ENCODE measurements at places on chromosomes 2 and 18.

DNA sequence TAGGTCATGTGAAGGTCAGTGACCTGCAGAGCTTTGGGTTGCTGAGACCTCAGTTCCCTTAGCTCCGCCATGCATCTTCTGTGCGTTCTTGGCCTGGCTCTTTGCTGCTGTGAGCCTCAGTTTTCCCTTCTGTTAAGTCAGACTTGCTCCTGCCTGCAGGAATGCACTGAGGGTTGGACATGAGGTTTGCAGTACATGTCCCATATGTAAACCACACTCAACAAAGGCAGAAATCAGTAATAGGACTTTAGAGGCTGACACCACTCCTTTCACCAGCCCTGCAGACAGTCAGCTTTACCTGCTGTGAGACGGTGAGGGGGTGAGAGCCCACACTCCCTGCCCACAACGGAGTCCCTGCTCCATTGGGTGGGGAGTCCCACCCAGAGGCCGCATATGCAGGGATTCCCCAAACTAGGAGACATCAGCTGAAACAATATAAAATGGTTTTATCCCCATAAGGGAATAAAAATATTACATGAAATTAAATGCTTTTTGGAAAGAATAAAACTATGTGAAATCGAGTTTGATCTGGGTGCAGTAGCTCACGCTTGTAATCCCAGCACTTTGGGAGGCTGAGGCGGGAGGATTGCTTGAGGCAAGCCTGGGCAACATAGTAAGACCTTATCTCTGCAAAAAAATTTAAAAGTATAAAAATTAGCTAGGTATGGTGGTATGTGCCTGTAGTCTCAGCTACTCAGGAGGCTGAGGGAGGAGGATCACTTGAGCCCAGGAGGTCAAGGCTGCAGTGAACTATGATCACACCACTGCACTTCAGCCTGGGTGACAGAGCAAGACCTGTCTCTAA is 55.1 kb downstream of the MYO7B start:
- no peak for DNase-seq

DNA sequence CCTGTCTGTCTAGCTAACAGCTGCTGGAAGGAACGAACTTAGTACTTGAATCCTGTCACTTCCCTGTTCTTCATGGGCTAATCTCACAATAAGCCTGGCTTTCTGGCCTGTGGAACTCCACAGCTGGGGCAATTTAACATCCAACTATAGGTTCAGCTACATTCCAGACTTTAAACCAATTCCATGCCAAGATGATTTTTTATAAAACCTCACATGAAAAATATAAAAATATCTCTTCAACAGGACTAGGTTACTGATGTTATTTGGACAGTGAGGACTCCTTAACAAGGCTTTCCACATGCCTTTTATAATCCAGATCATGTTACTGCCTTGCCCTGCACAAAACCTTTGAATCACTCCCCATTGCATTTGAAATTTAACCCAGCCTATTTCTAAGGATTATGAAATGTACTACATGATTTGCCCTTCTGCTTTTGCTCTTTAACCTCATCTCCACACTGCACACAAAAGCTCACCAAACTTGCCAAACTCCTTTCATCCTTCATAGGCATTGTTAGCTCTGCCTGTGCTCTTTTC is 863.2 kb upstream of the CHAC2 start:
- no peak for DNase-seq

DNA sequence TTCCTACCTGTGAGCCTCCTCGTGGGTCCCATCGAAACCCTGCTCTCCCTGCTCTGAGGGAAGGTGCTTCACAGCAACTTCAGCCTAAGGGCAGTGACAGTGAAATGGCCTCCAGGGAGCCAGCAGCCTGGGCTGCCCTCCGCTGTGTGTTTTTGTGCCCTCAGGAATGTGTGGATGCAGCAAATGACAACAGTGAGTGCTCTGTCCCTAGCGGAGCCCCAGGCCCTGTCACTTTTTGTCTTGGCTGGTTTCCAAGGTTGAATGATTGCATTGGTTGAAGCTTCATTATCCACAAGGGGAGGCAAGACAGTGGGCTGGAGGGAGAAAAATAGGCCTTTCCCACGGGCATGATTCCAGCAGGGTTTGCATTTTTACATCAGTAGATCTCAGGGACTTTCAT is 42.9 kb downstream of the STON1 start:
- no peak for DNase-seq

GRCh38 chr2:133532919-133533318 is 35.3 kb downstream of the NCKAP5 start:
- DNase-seq = no peak

DNA sequence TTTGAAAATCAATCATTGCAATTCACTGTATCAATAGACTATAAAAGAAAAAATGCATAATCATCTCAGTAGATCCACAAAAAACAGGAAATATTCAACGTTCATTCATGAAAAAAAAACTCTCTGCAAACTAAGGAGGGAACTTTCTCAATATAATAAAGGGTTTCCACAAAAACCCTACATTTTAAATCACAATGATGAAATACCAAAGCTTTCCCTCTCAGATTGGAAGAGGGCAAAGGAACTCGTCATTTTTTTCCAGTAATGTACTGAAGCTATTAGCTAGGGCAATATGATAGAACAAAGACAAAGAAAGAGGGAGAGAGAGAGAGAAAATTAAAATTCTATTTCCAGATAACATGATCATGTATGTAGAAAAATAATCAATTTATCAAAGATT is 167.1 kb upstream of the RBMS1 start:
- no peak for DNase-seq

DNA sequence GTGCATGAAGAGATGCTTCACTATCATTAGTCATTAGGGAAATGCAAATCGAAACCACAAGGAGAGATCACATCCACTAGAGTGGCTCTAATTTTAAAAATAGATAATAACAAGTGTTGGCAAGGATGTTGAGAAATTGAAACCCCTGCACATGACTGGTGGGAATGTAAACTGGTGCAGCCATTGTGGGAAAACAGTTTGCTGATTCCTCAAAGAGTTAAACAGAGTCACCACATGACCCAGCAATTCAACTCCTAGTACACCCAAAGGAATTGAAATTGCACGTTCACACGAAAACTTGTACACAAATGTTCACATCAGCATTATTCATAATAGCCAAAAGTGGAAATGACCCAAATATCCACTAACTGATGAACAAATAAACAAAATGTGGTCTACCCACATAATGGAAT is 179.5 kb downstream of the BCL2 start:
- DNase-seq = no peak

GRCh38 chr18:69490072-69490471 is 89.4 kb downstream of the DOK6 start:
- no peak for DNase-seq

DNA sequence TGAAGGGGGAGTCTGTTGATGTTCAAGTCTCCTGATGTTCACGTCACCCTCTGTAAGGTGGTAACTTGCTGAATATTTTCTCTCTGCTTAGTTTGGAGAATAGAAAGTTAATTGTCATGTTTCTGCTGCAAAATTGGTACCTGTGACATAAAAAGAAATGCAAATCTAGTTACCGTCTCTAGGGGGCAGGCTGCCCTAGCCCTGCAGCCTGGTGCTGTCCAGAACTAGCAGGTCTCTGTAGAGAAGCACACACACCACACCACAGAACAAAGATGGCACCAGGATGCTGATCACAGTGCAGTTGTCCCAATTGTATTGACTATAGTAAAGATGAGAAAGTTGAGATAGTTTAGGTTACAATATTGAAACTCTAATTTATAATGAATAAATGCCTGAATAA is 47.0 kb downstream of the SLC9A4 start:
- DNase-seq = no peak

DNA sequence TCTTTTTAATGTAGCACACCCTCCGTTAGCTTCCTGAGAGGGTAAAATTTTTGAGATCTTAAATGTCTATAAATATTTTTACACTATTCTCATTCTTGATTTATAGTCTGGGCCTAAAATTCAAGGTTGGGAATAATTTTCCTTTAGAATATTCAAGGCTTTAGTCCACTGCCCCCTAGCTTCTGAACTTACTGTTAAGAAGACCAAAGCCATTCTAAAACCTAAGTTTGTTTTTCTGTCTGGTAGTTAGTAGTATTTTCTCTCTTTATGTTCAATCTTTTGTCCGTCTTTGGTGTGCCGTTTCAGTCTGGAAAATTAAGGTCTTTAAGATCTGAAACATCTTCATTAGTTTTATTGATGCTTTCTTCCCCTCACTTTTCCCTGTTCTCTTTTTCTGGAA is 14.5 kb downstream of the OSBPL6 start:
- DNase-seq = no peak

DNA sequence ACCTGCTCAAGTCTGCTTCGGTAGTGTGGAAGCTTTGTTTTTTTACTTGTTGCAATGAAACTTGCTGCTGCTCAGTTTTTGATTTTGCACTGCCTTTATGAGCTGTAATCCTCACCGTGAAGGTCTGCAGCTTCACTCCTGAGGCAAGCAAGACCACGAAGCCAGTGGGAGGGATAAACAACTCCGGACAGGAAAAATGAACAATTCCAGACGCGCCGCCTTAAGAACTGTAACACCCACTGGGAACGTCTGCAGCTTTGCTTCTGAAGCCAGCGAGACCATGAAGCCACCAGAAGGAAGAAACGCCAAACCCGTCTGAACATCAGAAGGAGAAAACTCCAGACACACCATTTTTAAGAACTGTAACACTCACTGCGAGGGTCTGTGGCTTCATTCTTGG is 245.7 kb upstream of the REG3G start:
- no peak for DNase-seq

- no peak for DNase-seq
Measured at GRCh38 chr2:222448748-222449181, 24.4 kb downstream of the SGPP2 start.

DNA sequence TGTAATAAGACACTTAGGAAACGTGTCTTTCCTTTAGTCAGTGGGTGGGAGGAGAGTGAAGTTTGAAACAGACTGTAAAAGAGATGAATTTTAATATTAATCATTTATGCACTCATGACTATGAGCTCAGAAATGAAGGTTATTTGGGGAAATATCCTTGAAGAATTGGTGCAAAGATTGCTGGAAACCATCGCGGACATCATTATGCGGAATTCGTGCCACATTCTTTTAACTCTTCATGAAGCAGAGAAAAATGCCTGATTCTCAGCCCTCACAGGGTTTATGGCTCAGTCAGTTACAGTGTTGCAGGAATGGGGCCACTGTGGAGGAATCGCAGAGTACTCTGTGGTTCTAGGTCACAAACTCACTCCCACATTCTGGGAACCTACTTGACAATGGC is 109.7 kb downstream of the RGPD3 start:
- no peak for DNase-seq

GRCh38 chr2:190787743-190788235 is 92.8 kb upstream of the GLS start:
- DNase-seq = no peak

- no peak for DNase-seq
Measured at GRCh38 chr2:31889044-31889443, 121.8 kb downstream of the MEMO1 start.

DNA sequence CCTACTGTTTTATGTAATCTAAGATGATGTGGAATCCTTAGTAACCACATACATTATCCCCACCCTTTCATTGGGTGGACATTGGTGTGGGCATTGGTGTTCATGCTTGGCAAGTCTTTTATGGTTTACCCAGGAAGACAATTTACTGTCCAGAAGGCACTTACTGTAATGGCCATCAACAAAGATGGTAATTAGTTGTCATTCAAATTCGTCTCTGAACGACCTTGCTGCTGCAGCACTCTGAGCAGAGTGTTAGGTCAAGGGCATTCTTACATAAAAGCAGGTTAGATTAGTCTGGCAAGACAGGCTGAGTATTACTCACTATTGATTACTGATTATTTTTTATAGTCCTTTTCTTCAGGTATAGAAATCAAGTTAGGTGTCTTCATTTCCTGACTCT is 447.9 kb downstream of the XIRP2 start:
- DNase-seq = no peak
